Mammary epithelial cell (primary cell): ENCODE measurements at places on chromosomes 2 and 18. TPM values are rescaled to one million over a fixed set of nuclear protein-coding genes. Genes with fewer than 3 reads are reported as not detected.

Gene PTH2R
- total RNA-seq: under 0.01 TPM

Gene SCN1A
- 0.50 TPM for total RNA-seq

Gene CARF
- total RNA-seq: 6.5 and 6.9 TPM in 2 replicates

Gene KIAA2012
- total RNA-seq: under 0.01 TPM

Gene GKN2
- not detected for total RNA-seq

Gene SLC14A1
- not detected in 2 replicates for total RNA-seq

Gene FRZB
- 0.09 TPM in 1 of 2 replicates, not detected in the other for total RNA-seq

Gene FAM117B
- 2.8 TPM for total RNA-seq

Gene CTNNA2
- total RNA-seq: not detected in 2 replicates

Gene CFC1
- not detected for total RNA-seq

Gene LMAN2L
- 17.3 TPM for total RNA-seq

Gene AQP12A
- total RNA-seq: not detected

Gene RIT2
- total RNA-seq: not detected in 2 replicates

Gene TWIST2
- 13.7 and 17.6 TPM in 2 replicates for total RNA-seq

Gene ALPP
- total RNA-seq: not detected in 2 replicates

Gene KDM3A
- 20.0 TPM for total RNA-seq

Gene QPCT
- 14.3 TPM for total RNA-seq

Gene PCGF1
- total RNA-seq: 35.4 and 43.2 TPM in 2 replicates

Gene MTCL1
- 14.2 TPM for total RNA-seq

Gene RELCH
- 21.1 and 24.6 TPM in 2 replicates for total RNA-seq

Gene MLPH
- total RNA-seq: 2.8 TPM

Gene KCNK3
- total RNA-seq: 0.07 and 0.08 TPM in 2 replicates

Gene TMEM163
- total RNA-seq: not detected in 2 replicates

Gene PSMA8
- not detected for total RNA-seq

Gene SLC9A2
- total RNA-seq: 0.52 and 0.53 TPM in 2 replicates

Gene CELF4
- 0.67 TPM for total RNA-seq

Gene CRYBA2
- not detected in 2 replicates for total RNA-seq

Gene KCNS3
- total RNA-seq: 8.0 TPM

Gene ELOA2
- total RNA-seq: not detected

Gene SLC16A14
- 0.38 and 0.51 TPM in 2 replicates for total RNA-seq
